Tibial nerve (tissue), 4 donors: ENCODE measurements at places on chromosomes 2 and 18.

DNA sequence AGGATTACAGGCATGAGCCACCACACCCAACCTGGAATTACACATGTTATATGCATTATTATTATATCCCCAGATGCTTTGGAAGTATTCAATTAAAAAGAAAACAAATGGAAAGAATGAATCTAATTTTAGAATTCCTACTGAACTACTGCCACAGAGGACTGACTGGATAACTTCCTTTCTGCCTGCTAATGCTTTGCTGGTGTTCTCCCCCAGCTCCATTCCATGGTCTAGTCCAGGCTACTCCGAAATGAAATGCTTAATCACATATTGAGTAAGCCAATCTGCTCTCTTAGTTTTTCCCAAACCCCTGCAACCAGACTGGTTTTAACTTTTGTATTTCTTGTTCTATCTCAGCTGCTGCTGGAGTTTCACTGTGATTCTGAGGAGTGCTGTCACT is 519.1 kb downstream of the SOX11 start:
- no peak for DNase-seq

- DNase-seq: no peak
These were observed 396.8 kb upstream of the UBE2E3 start for GRCh38 chr2:180583441-180584140.

DNA sequence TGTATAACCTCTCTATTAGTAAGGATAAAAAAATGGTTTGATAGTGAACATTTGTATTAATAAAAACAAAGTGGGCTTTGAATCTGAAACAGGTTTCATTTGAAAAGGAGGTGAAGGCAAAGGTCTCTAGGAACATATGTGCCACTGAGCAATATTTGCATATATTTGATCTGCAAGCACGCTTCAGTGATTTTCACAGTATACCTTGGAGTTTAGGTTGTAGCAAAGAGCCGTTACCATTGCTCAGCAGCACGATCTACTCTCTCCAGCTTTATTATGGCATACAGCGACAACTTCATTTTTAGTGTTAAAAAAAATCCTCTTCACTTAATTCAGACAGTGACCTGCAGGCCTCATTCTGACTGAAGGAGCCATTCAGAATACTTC is 75.8 kb upstream of the ZEB2 start:
- DNase-seq: no peak

DNA sequence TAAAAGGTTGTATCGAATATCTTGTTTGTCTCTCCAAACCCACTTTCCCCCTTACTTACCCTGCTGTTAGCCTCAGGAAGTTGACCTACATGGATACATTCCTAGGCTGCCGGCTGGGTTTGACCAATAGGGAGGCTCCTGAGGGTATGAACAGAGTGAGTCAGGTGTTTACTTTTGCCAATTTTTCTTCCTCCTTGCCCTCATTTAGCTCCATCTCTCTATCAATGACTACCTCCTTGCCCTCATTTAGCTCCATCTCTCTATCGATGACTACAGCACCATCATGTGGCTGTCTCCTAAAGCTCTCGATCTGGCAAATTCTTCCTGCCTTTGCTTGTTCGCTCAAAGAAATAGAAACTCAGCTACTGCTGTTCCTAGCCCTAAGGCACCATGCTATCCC is 571.9 kb upstream of the CRIM1 start:
- DNase-seq: no peak

- no peak for DNase-seq
These were observed 12.8 kb downstream of the NOSTRIN start for GRCh38 chr2:168814939-168815907.
